ENCODE measurements at places on chromosomes 1 and 21. TPM values are rescaled to one million over a fixed set of nuclear protein-coding genes. Genes with fewer than 3 reads are reported as not detected.

- no peaks in the 10 kb centered on the region for H3K4me1 ChIP-seq
- H3K4me3 ChIP-seq = no peak overlapping the region
- no peaks in the 10 kb centered on the region for H3K27me3 ChIP-seq
Measured at GRCh38 chr1:58833166-58833565, 49.3 kb upstream of the JUN start.

Gene RSPH1
- total RNA-seq = 0.52 TPM

DNA sequence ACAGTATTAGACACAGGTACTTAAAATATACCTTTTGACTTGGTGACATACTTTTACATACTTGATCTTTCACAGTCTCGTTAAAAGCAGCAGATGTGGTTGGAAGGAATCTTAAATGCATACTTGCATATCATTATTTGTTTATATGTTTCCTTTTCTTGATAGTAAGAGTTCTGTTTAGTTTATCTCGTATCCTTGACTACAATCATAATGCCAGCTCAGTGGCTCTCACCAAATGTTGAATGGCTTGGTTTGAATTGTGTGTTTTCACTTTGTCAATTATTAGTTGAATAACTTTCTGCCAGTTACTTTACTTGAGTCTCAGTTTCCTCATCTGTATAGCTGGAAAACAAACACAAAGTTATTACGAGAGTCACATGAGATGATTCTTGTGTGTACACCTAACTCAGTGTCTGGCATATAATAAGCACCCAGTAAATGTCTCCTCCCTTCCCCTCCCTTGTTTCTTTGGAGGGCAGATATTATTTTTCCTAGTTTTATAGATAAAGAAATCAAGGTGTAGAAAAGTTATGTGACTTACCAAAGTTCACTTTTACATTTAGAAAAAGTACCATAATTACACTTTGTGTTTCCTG is 131.6 kb upstream of the IVNS1ABP start:
- no peak overlapping the region for H3K27ac ChIP-seq
- H3K36me3 ChIP-seq = no peaks in the 10 kb centered on the region
- DNase-seq = no peak
- H3K27me3 ChIP-seq = no peaks in the 10 kb centered on the region
- H3K4me3 ChIP-seq = no peak overlapping the region

- no peaks in the 10 kb centered on the region for H3K36me3 ChIP-seq
- no peak for DNase-seq
- no peak overlapping the region for H3K4me3 ChIP-seq
- no peaks in the 10 kb centered on the region for H3K27me3 ChIP-seq
Measured at GRCh38 chr1:89975540-89976125, 19.3 kb upstream of the ZNF326 start.

GRCh38 chr21:42567861-42568260 is 54.2 kb downstream of the SLC37A1 start:
- peaks cover 22% of the 10 kb centered on the region for H3K36me3 ChIP-seq
- H3K4me1 ChIP-seq = peaks cover 7% of the 10 kb centered on the region
- DNase-seq = no peak
- H3K27me3 ChIP-seq = no peaks in the 10 kb centered on the region
- no peak overlapping the region for H3K4me3 ChIP-seq

GRCh38 chr1:93628681-93629080 is 53.0 kb downstream of the BCAR3 start:
- DNase-seq = no peak
- H3K27ac ChIP-seq = peak overlapping the region; percentile 95
- peaks cover 53% of the 10 kb centered on the region for H3K4me1 ChIP-seq
- peaks cover 24% of the 10 kb centered on the region for H3K36me3 ChIP-seq
- no peak overlapping the region for H3K4me3 ChIP-seq

DNA sequence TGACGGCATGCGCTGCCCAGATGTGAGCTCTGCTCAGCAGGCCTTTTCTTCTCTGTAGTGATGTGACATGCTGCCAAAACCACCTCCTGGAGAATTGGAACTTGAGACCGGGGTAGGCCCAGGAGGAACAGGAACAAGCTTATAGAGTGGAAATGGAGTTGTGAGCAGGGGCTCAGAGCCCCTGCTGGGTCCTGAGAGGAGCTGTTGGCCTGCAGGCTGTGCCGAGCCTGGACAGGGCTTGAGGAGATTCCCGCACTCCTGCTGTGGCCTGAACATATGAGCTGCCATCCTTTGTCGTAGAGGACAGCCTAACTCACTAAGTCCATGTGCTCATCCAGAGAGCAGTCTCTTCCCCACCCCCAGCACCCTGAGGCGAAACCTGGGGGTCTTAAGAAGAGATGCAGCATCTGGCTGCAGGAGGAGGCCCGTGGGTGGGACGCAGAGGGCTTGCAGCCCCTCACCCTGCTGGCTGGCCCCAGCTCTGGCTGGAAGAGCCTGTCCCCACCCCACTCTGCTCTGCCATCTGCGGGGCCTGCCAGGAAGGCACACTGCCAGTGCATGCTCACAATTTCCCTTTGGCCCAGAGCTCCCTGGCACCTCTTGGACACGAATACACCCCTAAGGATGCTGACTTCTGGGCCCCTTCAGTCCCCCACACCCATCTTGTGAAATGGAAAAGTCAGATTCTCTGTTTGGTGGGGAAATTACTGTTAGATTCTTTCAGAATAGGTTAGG is 42.5 kb downstream of the PTPRF start:
- peaks cover 10% of the 10 kb centered on the region for H3K36me3 ChIP-seq
- no peak overlapping the region for H3K4me3 ChIP-seq
- H3K27me3 ChIP-seq = no peaks in the 10 kb centered on the region
- no peak overlapping the region for H3K27ac ChIP-seq
- peaks cover 11% of the 10 kb centered on the region for H3K4me1 ChIP-seq

DNA sequence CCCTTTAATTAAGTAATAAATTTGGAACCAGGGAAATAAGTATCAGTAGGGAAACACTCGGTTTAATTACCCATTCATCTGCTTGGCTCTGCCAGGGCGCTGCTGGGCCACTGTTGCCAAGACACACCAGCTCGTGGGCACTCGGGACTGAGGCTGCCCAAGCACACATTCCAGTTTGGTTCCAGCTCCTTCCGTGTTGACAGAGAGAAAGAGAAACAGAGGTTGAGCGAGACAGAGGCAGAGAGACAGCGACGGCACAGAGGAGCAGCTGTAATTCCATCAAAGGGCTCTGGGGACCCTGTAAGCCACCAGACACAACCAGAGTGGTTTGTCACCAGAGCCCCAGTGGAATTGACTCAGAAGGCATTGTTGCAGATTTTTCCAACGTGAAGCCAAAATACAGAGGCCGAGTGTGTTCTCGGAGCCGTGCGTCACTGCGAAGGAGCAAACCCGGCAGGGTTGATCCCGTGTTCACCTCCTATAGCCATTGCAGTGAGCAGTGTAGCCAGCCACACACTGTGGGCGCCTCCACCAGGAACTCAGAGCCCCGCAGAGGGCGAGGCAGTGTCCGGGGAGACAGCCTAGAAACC is 33.5 kb downstream of the SYF2 start:
- no peak overlapping the region for H3K27ac ChIP-seq
- peaks cover 7% of the 10 kb centered on the region for H3K4me1 ChIP-seq
- no peak for DNase-seq
- H3K27me3 ChIP-seq = peaks cover 21% of the 10 kb centered on the region

- H3K36me3 ChIP-seq = no peaks in the 10 kb centered on the region
- no peak for DNase-seq
- no peak overlapping the region for H3K27ac ChIP-seq
- H3K4me3 ChIP-seq = no peak overlapping the region
- peaks cover 18% of the 10 kb centered on the region for H3K4me1 ChIP-seq
- H3K27me3 ChIP-seq = peaks cover 26% of the 10 kb centered on the region
Measured at GRCh38 chr1:110480356-110481096, 29.6 kb downstream of the PROK1 start.

Gene MTF2
- 17.0 TPM for total RNA-seq

DNA sequence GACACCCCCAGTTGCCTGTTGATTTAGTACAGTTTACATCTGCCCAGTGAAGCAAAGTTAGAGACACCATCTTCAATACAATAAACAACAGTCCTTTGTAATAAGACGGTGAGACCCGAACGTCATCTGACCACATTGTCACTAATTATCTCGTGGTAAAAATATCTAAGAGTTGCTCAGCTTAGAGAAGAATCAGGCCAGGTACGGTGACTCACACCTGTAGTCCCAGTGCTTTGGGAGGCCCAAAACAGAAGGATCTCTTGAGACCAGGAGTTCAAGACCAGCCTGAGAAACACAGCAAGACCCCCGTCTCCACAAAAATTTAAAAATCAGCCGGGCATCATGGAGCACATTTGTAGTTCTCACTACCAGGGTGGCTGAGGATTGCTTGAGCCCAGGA is 53.5 kb downstream of the CD34 start:
- DNase-seq = no peak
- peaks cover 13% of the 10 kb centered on the region for H3K4me1 ChIP-seq
- no peak overlapping the region for H3K4me3 ChIP-seq
- H3K27ac ChIP-seq = no peak overlapping the region
- no peaks in the 10 kb centered on the region for H3K27me3 ChIP-seq

- no peak overlapping the region for H3K4me3 ChIP-seq
- DNase-seq = no peak
- no peaks in the 10 kb centered on the region for H3K27me3 ChIP-seq
- H3K27ac ChIP-seq = no peak overlapping the region
- peaks cover 63% of the 10 kb centered on the region for H3K36me3 ChIP-seq
Measured at GRCh38 chr1:11053758-11054137, 6.1 kb downstream of the SRM start.

GRCh38 chr1:43002766-43003165 is 44.1 kb upstream of the SLC2A1 start:
- no peaks in the 10 kb centered on the region for H3K36me3 ChIP-seq
- H3K4me3 ChIP-seq = no peak overlapping the region
- no peaks in the 10 kb centered on the region for H3K4me1 ChIP-seq
- no peak overlapping the region for H3K27ac ChIP-seq
- H3K27me3 ChIP-seq = no peaks in the 10 kb centered on the region

Gene ANKRD35
- total RNA-seq = 0.29 TPM

- H3K27ac ChIP-seq = peak overlapping the region; percentile 70
- peaks cover 28% of the 10 kb centered on the region for H3K4me1 ChIP-seq
- peak; percentile 63 for DNase-seq
- H3K27me3 ChIP-seq = no peaks in the 10 kb centered on the region
Measured at GRCh38 chr1:29649189-29650040, 413.1 kb downstream of the PTPRU start.

- H3K4me1 ChIP-seq = no peaks in the 10 kb centered on the region
- DNase-seq = no peak
- H3K36me3 ChIP-seq = no peaks in the 10 kb centered on the region
Measured at GRCh38 chr1:2609319-2610035, 22.9 kb downstream of the PRXL2B start.

DNA sequence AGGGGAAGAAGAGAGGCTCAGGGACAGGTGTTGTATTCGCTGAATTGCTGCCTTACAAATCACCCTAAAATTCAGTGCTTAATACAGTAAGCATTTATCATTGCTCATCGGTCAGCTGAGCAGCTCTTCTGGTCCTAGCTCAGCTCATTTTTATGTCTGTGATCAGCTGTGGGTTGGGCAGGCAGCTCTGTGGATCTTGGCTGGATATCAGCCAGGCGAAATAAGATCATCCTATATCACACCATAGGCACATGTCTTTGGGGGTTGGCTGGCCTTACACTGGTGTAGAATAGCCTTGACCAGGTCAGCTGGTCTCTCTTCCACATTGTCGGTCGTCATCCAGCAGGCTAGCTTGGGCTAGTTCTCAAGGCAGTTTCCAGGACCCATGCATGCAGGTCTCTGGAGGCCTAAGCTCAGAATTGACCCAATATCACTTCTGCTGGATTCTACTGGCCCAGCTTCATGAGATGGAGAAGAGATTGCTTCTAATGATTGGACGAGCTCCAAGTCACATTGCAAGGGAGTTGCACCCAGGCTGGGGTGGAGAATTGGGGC is 448.6 kb downstream of the KIF26B start:
- no peak overlapping the region for H3K4me3 ChIP-seq
- peaks cover 13% of the 10 kb centered on the region for H3K4me1 ChIP-seq
- no peak for DNase-seq

DNA sequence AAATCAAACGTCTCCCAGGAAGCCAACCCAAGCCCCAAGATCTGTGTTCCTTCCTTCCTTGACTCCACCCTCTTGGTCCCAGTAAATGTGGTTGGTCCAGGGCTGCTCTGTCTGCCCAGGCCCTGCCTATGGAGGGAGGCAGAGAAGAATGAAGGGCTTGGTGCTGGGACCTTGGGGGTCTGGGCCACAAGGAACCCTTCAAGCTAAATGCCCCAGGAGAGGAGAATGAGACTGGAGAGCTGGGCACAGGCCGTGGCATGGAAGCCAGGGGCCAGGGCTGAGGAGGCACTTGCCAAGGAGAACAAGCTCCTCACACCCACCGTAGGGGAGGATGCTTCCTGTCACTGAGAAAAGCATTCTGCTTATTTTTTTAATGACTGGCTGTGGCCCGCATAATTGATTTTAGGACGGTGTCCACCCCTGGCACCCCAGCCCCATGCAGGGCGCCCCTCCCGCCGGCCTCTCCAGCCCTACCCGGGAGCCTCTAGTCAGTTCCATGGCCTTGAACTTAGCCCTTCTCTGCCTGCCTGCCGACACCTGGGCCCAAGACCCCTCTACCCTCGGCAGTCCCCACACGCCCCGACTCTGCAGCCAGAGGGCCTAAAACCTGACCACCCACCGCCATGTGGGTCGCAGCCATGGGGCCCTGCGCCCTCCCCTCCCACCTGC is 889 bp downstream of the CLEC20A start:
- no peak overlapping the region for H3K27ac ChIP-seq
- H3K27me3 ChIP-seq = no peaks in the 10 kb centered on the region
- no peak overlapping the region for H3K4me3 ChIP-seq
- DNase-seq = no peak
- H3K4me1 ChIP-seq = no peaks in the 10 kb centered on the region

All from MCF 10A (cell line).